ENCODE measurements at places on chromosomes 2 and 18.
A peak's percentile ranks its signal among the peaks of the same experiment; 100 is the strongest.

- DNase-seq, result no peak
Measured at GRCh38 chr2:126515471-126515870, 140.5 kb upstream of the GYPC start.

GRCh38 chr2:73111073-73112025, 1.4 kb downstream of the RAB11FIP5 start:
- DNase-seq, result peak; percentile 23

- DNase-seq, result no peak
Measured at GRCh38 chr2:42254186-42254895, 85.2 kb downstream of the EML4 start.

DNA sequence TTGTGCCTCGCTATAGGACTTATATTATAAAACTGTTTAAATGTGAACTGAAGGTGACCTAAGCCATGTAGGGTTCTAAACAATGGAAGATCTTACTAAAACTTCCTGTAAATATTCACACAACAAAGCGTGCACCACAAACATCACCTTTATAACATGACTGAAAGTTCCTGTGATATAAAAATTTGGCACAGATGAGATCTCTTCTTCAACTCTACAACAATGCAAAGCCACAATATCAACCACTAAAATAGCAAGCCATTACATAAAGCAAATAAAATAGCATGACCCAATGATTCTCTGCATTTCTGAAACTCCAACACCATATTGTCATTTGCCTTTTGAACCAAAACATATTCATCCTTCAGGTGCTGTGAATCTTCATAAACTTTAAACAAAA, 3.5 kb downstream of the YES1 start:
- no peak for DNase-seq

- no peak for DNase-seq
Measured at GRCh38 chr2:144240656-144241339, 279.1 kb downstream of the ZEB2 start.

GRCh38 chr18:28855524-28855923, 678.6 kb upstream of the CDH2 start:
- no peak for DNase-seq

DNA sequence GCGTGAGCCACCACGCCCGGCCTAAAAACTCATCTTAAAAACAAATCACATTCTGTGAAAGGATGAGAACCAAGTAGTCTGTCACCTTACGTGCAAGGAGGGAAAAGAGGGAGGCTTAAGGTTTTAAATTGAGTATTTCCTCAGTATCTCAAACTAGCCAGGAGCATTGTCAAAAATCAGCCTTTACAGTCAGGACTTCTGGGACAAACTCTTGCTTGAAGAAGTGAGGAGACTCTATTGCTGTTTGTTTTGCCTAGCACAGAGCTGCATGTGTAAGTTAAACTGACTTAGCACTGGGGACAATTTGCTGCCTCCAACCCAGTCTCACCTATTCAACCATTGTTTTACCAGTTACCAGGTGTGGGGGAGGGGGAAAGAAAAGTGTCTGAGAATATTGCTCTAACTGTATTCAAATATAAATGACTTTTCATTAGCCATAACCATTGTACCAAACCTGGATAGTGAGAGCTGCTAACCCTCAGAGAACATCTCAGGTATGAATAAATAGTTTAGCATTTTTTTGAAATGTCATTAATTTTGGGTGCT, 3.6 kb downstream of the INO80D start:
- DNase-seq, result no peak

- no peak for DNase-seq
Measured at GRCh38 chr18:3002732-3003131, 10.2 kb downstream of the LPIN2 start.

DNA sequence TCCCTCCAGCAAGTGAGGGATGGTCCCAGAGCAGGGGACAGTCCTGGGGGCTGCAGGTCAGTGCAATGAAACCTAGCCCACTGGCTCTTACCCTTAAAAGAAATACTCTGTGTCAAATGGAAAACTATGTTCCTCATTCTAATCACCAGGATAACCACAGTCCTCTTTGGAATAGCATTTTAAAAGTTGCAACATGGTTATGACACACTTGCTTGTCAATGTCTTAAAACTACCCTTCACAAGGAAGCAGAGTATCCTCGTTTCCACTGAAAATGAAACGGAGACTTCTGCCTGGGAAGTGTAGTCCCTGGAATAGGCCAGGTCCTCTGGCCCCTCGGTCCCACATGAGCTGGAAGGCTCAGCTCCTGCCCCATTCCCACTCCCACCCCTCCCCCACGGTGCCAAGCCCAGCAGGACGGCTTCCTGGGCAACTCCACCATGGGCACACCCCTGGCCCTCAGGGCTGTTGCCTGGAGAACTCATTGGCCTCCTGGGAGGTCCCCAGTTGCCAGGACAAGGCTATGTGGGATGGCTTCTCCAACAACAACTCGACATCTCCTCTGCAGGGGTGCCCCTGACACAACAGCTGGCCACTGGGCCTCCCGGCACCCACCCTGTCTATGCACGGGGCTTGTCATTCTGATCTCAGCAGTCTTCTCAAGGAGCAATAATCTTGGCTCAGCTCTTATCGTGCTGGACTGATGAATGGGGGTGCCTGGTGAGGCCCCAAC, 38.3 kb upstream of the ST3GAL5 start:
- DNase-seq, result no peak

GRCh38 chr2:102266204-102266603, 45.2 kb upstream of the IL1RL1 start:
- no peak for DNase-seq

GRCh38 chr2:237868631-237869342, 9.4 kb downstream of the RAMP1 start:
- DNase-seq, result no peak

DNA sequence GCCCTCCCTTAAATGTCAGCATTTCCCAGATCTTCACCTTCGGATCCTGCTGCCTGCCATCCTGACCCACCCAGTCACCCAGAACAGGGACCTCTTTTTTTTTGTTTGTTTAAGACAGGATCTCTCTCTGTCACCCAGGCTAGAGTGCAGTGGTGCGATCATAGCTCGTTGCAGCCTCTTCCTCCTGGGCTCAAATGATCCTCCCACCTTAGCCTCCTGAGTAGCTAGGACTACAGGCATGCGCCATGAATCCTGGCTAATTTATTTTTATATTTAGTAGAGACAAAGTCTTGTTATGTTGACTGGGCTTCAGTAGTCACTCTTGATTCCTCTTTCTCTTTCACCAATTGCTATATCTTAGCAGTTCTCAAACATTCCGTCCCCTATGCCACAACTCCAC, 39.0 kb downstream of the INSIG2 start:
- DNase-seq, result no peak

DNA sequence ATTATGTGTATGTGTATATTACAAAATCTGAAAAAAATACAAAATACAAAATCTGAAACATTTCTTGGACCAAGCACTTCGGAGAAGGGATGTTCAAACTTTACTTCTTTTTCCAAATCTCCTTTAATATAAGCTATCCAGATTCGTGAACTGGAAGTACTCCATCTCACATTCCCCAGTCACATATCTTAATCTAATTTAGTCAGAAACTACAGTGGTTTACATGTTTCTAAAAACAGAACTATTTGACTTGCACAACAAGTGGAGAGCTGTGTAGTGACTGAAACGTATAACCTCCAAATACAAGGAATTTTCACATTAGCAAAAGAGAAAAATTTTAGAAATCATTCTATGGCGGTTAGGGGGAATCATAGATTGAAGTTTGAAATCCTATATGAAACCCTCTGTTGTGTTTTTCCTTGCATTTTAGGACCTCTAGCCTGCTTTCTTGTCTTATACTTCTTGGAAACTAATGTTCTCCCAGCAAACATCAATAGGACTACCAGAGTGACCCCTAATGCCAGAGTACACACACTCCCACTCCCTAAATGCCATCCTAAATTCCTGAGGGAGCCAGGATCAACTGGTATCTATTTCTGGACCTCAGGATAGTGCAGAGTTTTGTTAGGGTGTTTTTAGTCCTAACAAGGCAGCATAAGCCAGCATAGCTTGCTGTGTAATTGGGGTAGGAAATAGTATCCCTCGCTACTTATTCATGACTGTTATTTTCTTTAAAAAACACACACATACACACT, 30.2 kb upstream of the ROCK1 start:
- no peak for DNase-seq

DNA sequence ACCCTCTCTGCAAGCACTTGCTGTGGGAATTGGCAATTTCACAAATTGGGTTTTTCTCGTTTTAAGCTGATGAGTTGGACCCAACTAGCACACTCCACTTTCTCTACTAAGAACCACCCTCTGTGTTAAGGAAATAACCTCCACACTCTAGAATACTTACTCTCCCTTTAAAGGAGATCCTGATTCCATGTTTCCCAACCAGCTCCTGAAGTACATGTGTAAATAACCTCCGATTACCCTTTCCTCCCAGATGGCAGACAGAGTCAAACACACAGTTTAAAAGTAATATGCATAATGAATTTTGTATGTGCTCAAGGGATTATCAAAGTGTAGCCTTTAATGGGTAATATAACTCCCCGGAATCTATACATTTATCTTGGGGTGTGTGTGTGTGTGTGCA, 171.3 kb upstream of the OSR1 start:
- DNase-seq, result peak; percentile 53

- no peak for DNase-seq
Measured at GRCh38 chr18:32048507-32049091, 30.0 kb downstream of the RNF125 start.

GRCh38 chr2:178072383-178073301, at the start of gene PDE11A:
PDE11A (minus strand) TSS chr2:178072777; CDS start chr2:178072437, 340 bp downstream.
- peak; percentile 72 for DNase-seq

GRCh38 chr2:96642564-96643360, at the start of gene FER1L5:
FER1L5 (plus strand) TSS chr2:96642764; CDS start chr2:96642837, 73 bp downstream.
- DNase-seq, result peak; percentile 60

DNA sequence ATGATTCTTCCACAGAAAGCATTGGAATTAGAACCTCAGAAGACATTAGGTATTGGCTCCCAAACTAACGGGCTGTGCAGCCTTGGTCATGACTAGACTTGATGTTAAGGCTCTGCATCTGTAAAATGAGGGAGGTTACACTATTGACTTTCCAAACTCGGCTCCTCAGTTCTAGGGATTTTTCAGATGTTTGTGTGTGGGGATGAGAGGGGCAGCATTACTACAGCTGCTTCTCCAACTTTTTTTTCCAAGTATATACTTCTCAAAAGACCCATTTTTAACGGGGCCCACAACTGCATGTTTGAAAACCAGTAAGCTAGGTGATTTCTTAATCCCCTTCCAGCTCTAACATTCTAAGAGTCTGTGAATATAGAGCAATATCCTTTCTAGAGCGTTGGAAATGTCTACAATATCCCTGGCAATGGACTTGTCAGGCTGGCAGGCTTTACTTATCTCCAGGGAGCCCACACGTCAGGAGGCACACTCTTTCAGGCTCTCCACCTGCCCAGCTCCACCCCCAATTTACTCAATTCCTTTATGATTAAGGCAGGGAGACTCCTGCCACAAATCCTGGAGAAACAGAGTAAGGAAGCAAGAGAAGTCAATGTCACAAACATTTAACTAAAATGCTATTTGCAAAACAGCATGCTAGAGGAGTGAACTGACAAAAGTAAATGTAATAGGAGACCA, 844 bp upstream of the MPV17 start:
- no peak for DNase-seq

DNA sequence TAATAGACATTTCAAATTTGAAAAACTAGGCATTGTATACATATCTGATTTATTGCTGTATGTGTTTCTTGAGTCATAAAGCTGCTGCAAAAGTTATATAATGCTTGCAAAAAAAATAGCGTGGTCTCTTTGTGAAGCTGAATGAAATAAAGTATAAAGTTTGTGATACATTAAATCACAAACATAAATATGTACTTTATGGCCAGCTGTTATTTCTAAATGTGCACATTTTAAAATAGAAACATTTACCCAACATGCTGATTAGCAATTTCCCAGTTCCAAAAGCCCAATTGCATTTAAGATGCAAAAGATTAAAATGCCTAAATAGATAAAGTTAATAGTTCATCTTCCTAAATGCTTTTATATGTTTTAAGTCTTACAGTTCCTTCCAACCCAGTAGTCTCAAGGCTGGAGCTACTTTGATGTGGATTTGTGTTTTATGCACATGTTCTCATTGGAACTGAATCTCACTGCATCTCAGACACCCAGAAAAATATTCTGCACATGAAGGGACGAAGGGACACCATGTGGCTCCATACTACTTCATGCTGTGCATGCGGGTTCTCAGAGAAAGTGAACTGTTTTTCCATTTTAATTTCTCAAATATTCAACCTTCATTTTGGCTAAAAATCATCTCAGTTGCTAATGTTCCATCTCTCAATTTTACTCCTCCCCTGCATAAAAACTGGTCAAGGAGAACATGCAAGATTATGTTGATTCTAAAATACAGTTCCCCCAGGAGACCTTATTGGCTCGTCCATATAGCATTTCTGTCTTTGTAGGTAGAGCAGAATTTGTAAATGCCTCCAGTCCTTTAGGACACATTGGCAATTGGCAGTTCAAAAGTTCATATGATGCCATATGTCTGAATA, 304.6 kb downstream of the MTX2 start:
- DNase-seq, result no peak

DNA sequence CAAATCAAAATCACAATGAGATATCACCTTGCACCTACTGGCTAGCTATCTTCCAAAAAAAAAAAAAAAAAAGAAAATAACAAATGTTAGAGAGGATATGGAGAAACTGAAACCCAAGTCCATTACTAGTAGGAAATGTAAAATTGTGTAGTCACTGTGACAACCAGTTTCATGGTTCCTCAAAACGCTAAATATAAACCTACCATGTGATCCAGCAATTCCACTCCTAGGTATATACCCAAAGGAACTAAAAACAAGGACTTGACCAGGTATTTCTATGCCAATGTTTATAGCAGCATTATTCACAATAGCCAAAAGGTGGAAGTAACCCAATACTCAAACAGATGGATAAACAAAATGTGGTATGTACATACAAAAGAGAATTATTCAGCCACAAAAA, 11.7 kb upstream of the SCRN3 start:
- no peak for DNase-seq

GRCh38 chr2:135685361-135685760, 56.3 kb upstream of the UBXN4 start:
- DNase-seq, result no peak

DNA sequence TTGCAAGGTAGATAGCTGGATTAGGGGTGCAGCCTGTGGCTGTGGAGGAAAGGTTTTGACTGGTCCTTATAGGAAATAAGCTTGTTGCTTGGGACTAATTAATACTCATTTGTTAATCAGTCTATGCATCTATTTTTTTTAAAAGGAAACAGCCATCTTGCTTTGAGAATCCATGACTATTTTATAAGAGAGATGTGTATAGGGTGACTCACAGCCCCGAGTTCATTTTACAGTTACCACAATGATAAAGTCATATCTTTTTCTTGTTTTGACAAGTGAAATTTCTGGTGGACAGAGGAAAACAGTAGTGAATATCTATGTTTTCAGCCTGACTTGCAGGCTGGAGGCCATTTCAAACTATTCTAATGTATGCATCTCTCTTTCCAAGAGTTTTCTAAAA, 193.5 kb upstream of the CCDC68 start:
- no peak for DNase-seq

DNA sequence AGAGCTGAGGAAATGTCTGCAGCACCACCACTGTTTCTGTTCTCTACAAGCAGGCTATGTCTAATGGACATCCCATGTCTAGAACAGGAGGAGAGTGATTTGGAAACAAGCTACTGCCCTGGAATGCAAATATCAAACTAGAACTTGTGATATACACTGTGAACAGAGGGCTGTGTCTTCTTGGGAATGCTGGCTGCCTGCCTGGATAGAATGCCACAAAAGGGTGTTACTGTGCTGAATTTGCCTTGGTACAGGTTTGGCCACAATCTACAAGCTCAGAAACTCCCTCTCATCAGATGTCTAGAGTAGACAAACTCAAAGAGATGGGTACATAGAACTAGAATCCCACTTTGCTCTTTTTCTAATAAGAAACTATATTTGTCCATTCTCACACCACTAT, 170.5 kb downstream of the NYAP2 start:
- DNase-seq, result no peak

GRCh38 chr2:102172745-102173144, 14.1 kb upstream of the IL1RL2 start:
- no peak for DNase-seq
